Activated T-helper 1 cell treated with anti-CD3 and anti-CD28 coated beads, Interleukin-2, amount 50 U/mL, for 16 hours (primary cell): ENCODE measurements at places on chromosomes 11 and 22.

GRCh38 chr11:69293819-69294505, at the start of gene MYEOV:
MYEOV (plus strand) TSS chr11:69294155; CDS start chr11:69295355, 1,200 bp downstream.
- no peak for DNase-seq

DNA sequence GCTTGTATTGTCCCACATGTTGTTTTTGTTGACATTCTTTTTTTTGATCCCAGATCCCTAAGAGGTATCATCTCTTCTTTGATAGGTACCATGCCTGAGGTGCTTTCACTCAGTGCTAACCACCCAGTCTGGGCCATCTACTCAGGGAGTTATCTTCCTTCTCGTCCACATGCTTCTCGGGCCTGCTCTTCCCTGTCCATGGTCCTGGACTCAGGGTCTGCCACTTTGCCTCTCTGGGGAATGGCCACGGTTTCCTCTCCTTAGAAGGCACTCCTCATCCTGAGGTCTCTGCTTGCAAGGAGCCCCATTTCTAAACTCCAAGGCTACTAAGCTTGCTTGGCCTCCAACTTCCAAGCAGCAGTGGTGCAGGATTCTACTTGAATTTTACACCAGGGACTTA, 227.0 kb upstream of the NCAM1 start:
- no peak for DNase-seq

GRCh38 chr11:1659506-1659905, 29.9 kb downstream of the KRTAP5-5 start:
- no peak for DNase-seq

- no peak for DNase-seq
These were observed 2.1 kb upstream of the APOA5 start for GRCh38 chr11:116793772-116794097.

- DNase-seq: no peak
These were observed 102.6 kb downstream of the TBC1D22A start for GRCh38 chr22:46865052-46865434.

- no peak for DNase-seq
These were observed 163.7 kb downstream of the LARGE1 start for GRCh38 chr22:33756508-33756949.
